Ascending aorta (tissue), 2 donors: ENCODE measurements at places on chromosomes 7 and 10. TPM values are rescaled to one million over a fixed set of nuclear protein-coding genes. Genes with fewer than 3 reads are reported as not detected.

NKX1-2 gene
- not detected for total RNA-seq

MEST gene
- total RNA-seq, result 6.9 TPM

HACD1 gene
- total RNA-seq, result 41.6 TPM

CTAGE4 gene
- total RNA-seq, result not detected

GRCh38 chr10:33008499-33009243 is 50.6 kb upstream of the ITGB1 start:
- H3K36me3 ChIP-seq, result no peaks in the 10 kb centered on the region
- DNase-seq, result peak; percentile 83
- peak overlapping the region; percentile 26 for H3K27ac ChIP-seq
- no peaks in the 10 kb centered on the region for H3K27me3 ChIP-seq
- H3K4me3 ChIP-seq, result no peak overlapping the region
- H3K4me1 ChIP-seq, result peaks cover 3% of the 10 kb centered on the region

DNA sequence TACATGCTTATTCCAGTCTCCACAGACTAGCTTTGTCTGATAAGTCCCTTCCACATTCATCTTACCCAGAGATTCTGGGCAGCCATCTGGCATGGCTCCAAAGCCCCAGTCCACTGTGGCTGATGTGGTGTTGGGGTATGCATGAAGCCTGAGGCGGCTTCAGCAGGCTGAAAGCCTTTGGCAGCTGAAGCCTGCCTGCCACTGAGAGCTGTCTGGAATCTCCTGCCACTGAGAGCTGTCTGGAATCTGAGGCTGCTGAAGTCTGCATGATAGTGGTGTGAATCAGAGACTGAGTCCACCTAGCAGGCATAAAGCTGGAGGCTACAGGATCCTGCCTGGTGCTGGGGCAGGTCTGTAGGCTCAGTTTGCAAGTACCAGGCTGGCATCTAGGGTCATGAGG is 87.1 kb downstream of the DYNC1I1 start:
- no peak overlapping the region for H3K4me3 ChIP-seq
- DNase-seq, result no peak

DNA sequence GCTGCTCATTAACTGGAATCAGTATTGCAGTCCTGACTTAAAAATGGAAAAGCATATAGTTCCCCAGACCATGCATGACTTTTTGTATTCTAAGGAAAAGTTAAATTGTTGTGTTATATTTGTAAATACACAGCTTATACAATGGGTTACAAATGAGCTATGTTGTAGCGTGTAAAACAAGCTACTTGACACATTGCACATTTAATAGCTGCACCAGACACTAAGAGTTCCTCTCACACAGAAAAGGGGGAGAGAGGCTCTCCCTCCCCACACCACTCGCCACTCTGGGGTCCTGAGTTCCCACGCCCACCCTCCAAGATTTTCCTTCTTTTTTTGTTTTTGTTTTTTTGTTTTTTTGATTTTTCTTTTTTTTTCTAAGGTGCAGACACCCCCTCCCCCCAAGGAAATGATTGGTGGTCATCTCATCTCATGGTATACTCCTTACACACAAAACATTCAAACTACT is 6.3 kb downstream of the KLF6 start:
- DNase-seq, result no peak
- H3K27me3 ChIP-seq, result no peaks in the 10 kb centered on the region
- H3K4me1 ChIP-seq, result peaks cover 45% of the 10 kb centered on the region
- peak overlapping the region; percentile 97 for H3K27ac ChIP-seq
- peak overlapping the region; percentile 79 for H3K4me3 ChIP-seq

- no peak overlapping the region for H3K4me3 ChIP-seq
- DNase-seq, result no peak
- H3K27ac ChIP-seq, result no peak overlapping the region
- no peaks in the 10 kb centered on the region for H3K36me3 ChIP-seq
- no peaks in the 10 kb centered on the region for H3K27me3 ChIP-seq
- H3K4me1 ChIP-seq, result no peaks in the 10 kb centered on the region
These were observed 97.2 kb upstream of the INSYN2A start for GRCh38 chr10:127293640-127294039.

- no peak overlapping the region for H3K4me3 ChIP-seq
- H3K36me3 ChIP-seq, result peaks cover 56% of the 10 kb centered on the region
- DNase-seq, result no peak
- H3K27me3 ChIP-seq, result no peaks in the 10 kb centered on the region
- H3K4me1 ChIP-seq, result no peaks in the 10 kb centered on the region
These were observed 10.4 kb upstream of the CLCN1 start for GRCh38 chr7:143305423-143306070.

DNA sequence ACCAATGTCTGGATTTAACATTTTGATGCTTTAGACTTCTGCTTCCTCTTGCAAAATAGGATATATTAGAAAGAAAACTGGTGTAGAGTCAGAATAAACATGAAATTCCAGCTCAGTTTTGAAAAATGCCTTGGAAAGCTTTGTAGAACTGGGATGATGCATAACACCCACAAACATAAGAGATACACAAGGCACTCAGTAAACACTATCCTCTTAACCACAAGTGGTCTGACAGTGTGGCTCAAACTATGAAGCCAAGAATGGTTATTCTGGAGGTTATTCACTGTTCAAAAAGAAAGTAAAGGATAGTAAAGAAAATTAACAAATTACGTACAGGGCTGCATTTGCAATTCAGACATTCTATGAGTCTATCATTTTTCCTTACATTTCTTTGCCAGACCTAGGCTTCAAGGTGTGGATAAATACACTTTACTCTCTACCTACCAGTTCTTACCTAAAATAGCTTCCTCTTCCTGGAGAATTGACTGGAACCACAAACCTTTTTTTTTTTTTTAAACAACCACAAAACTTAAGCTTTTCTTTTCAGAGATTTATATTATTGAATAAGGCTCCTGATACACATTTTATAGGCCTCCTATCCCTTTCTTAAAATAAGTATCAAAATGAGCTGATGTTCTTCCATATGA is 9.0 kb upstream of the RSBN1L start:
- H3K27me3 ChIP-seq, result no peaks in the 10 kb centered on the region
- no peak overlapping the region for H3K27ac ChIP-seq
- peaks cover 10% of the 10 kb centered on the region for H3K36me3 ChIP-seq
- H3K4me1 ChIP-seq, result no peaks in the 10 kb centered on the region
- H3K4me3 ChIP-seq, result no peak overlapping the region

DNA sequence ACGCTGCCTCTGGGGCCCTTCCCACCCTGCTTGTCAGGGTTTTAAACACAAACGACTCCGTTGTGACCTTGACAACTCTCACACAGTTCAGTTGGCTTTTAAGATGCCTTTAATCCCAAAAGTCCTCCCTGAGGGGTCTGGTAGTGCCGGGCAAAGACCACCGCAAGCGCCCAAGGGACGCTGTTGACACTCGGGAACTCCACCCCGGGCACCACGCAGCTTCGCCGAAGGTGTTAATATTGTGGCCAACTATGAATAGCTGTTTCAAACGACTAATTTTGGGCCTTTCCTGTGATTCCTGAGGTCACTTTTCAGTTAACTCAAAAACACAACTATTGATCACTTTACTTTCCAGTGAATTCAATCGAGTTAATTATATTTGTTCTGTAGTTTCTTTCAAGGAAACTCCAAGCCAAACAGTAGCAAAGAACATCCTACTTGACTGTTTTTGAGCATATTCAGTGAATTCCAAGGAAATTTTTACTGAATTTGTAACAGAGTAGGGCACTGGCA is 958 bp upstream of the ESYT2 start:
- peak overlapping the region; percentile 97 for H3K27ac ChIP-seq
- H3K36me3 ChIP-seq, result peaks cover 4% of the 10 kb centered on the region
- H3K4me3 ChIP-seq, result peak overlapping the region; percentile 90
- no peaks in the 10 kb centered on the region for H3K4me1 ChIP-seq

GRCh38 chr7:146636581-146636980 is 520.0 kb downstream of the CNTNAP2 start:
- no peak overlapping the region for H3K27ac ChIP-seq
- DNase-seq, result no peak
- no peaks in the 10 kb centered on the region for H3K4me1 ChIP-seq
- H3K27me3 ChIP-seq, result no peaks in the 10 kb centered on the region
- no peak overlapping the region for H3K4me3 ChIP-seq
- H3K36me3 ChIP-seq, result no peaks in the 10 kb centered on the region
